ENCODE measurements at places on chromosomes 7 and 10.

DNA sequence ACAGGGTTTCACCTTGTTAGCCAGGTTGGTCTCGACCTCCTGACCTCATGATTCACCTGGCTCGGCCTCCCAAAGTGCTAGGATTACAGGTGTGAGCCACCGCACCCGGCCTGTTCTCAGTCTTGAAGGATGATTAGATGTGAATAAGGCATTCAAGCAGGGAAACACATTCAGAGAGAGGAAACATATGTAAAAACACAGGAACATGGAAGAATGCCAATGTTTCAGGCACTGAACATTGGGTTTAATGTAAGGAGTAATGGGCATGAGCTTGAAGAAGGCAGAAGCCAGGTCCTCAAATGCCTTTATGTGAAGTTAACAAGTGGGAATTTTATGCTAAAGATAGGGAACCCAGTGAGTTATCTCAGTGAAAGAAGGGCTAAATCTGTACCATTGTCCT, 74.3 kb downstream of the ARL4A start:
- no peak for DNase-seq

GRCh38 chr7:151236406-151236805, 4.1 kb downstream of the CHPF2 start:
- no peak for DNase-seq

DNA sequence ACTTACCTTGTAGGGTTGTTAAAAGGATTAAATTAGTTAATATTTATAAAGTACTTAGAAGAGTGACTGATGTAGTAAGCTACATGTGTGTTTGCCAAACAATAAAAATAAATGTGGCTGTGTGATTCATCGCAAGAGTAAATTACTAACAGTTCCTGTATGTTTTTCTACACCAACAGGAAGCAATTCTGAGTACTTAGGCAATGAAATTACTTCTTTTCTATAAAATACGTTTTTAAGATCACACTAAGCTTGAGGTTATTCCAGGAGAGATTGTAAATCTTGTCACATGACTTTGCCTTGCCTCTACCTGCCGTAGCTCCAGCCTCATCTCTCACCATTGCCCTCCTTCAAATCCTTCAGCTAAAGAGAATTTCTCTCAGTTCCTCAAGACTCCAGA, 18.1 kb upstream of the GSTK1 start:
- DNase-seq, result no peak

- no peak for DNase-seq
Observed at GRCh38 chr10:24974976-24975375, 22.6 kb upstream of the PRTFDC1 start.

DNA sequence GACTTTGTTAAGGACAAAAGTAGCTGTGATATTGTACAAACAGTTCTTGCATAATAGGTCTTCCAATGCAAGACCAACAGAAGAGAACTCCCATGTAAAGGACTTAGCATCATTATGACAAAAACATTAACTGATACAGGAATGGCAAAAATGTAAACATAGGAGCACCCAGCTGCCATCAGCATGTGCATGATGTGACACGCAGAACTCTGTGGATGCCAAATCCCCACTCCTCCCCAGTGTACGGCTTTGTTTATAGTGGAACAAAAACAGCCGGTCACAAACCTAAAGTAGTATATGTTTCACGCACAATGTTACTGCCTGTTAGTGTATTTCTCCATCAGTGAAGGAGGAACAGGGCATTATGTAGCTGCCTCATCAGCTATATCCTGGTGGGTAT, 316.0 kb upstream of the AOAH start:
- DNase-seq, result no peak

- no peak for DNase-seq
Observed at GRCh38 chr7:38907066-38907465, 1.9 kb downstream of the VPS41 start.

- no peak for DNase-seq
Observed at GRCh38 chr7:20140291-20141001, 76.7 kb downstream of the MACC1 start.

- DNase-seq, result no peak
Observed at GRCh38 chr7:67823345-67823744, 826.7 kb downstream of the TYW1 start.

- no peak for DNase-seq
Observed at GRCh38 chr7:151662251-151662826, 142.6 kb upstream of the RHEB start.

GRCh38 chr10:6530211-6530840, 49.8 kb downstream of the PRKCQ start:
- DNase-seq, result no peak

- DNase-seq, result no peak
Observed at GRCh38 chr7:41869091-41869490, 166.2 kb upstream of the INHBA start.

- no peak for DNase-seq
Observed at GRCh38 chr10:43979551-43979950, 330.9 kb upstream of the ZNF32 start.

GRCh38 chr7:68246189-68246633, 1249.6 kb downstream of the TYW1 start:
- peak; percentile 58 for DNase-seq

DNA sequence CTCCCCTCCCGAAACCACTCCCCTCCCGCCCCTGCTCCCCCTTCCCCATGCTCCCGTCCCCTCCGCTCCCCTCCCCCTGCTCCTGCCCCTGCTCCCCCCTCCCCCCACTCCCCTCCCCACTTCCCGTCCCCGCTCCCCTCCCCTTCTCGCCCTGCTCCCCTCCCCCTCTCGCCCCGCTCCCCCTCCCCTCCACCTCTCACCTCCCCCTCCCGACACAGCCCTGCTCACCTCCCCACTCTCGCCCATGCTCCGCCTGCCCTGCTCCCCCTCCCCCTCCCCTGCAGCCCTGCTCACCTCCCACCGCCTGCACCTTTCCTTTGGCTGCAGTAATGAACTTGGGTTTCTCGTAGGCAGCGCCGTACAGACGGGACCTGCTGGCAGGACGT, 49.9 kb upstream of the NKX6-2 start:
- no peak for DNase-seq

DNA sequence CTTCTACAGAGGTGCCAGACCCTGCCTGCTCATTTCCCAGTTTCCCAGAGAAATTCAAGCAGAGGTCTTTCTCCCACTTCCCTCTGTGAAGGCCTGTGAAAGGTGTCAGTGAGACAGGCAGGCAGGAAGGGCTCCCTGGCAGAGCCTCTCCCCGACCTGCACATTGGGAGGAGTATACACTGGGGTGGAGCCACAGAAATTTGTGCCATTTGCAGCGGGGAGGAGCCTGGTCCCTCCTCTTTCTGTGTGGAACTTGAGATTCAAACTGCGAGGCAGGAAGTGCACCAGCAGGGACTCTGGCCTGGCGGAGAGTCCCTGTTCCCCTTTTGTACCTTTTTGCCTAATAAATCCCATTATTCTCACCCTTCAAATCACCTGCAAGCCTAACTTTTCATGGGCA, 54.6 kb upstream of the OPN4 start:
- peak; percentile 61 for DNase-seq

DNA sequence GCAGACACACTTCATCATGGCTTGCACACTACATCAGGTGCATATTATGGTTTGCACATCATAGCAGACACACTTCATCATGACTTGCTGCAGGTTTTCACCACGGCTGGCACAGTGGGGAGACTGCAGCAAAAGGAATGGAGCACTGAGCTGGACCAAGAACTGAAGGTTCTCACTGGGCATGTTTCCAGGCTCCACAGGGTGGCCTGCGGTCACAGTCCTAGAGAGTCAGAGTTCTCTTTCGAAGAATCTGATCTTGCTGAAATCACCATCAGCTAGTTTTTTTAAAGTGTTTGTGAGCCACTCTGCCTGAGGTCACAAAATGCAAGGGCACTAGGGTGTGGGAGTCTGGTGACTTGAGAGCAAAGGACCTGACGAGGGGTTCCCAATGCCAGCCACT, 140.4 kb upstream of the NPY start:
- no peak for DNase-seq

DNA sequence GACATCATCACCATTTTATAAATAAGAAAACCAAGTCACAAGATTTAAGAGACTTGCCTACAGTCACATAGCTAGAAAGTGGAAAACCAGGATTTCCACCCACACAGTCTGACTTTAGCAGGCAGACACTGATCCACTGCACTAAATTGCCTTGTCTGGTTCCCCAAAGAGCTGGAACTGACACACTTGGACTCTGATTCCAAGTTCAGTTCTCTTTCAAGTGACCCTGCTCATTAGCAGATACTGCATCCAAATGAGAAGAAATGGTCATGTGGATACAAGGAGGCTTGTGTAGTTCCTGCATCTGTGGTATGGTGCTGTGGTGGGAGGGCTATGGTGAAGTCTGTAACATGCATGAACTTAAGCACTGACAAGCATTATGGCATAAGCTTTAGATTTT, 180.1 kb upstream of the MKLN1 start:
- no peak for DNase-seq

- DNase-seq, result no peak
Observed at GRCh38 chr7:94584113-94584512, 71.8 kb downstream of the SGCE start.
